ENCODE measurements at places on chromosomes 6 and 20.

- no peak for DNase-seq
Observed at GRCh38 chr20:21322083-21322710, 19.1 kb downstream of the XRN2 start.

DNA sequence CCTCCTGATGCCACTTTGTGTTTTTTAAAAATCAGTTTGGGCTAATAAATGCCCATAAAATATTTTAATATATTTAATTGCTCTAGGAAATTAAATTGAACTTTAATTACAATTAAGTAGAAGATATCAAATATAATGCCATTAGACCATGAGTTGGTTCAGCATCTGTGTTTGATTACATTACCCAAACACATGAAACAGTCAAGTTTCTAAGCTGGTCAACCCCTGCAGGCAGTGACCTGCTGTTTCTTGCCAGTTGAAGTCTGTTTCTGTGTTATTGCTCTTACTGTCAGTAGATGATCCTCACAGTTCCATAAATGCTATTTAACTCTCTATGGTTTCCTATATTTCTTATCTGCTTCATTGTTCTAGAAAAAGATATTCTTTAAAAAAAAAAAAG lies 9.7 kb upstream of the TENT5A start:
- no peak for DNase-seq

GRCh38 chr20:13771853-13772453 lies 12.8 kb downstream of the ESF1 start:
- DNase-seq, result no peak

- no peak for DNase-seq
Observed at GRCh38 chr20:6884114-6884513, 116.6 kb downstream of the BMP2 start.

GRCh38 chr6:61622601-61623000 lies 663.4 kb downstream of the KHDRBS2 start:
- DNase-seq, result no peak

GRCh38 chr20:59273739-59274357 lies 26.6 kb upstream of the EDN3 start:
- DNase-seq, result no peak

- DNase-seq, result no peak
Observed at GRCh38 chr20:61979701-61980635, 85.7 kb downstream of the TAF4 start.

- no peak for DNase-seq
Observed at GRCh38 chr20:47757145-47758035, 27.9 kb downstream of the SULF2 start.

DNA sequence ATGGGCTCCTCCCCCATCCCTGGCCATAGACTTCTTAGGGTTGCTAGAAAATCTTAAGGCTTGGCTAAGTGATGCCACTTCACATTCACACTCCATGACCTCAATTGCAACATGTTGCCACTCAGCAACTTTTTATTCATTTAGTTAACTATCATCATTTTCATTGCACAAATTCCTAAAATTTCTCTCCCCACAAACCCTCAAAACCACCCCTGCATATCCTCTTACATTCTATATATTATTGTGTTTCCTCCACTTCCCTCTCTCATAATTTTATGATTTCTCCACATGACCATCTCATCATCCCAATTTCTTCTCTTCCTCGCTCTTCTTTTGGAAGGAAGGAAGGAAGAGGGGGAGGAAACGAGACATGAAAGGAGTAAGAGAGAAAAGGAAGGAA lies 436.0 kb downstream of the HACE1 start:
- DNase-seq, result no peak

- no peak for DNase-seq
Observed at GRCh38 chr6:135030532-135031178, 24.0 kb downstream of the HBS1L start.

- no peak for DNase-seq
Observed at GRCh38 chr6:81485395-81485794, 267.1 kb downstream of the TENT5A start.

- DNase-seq, result no peak
Observed at GRCh38 chr20:18738055-18738454, 75.5 kb upstream of the SCP2D1 start.

DNA sequence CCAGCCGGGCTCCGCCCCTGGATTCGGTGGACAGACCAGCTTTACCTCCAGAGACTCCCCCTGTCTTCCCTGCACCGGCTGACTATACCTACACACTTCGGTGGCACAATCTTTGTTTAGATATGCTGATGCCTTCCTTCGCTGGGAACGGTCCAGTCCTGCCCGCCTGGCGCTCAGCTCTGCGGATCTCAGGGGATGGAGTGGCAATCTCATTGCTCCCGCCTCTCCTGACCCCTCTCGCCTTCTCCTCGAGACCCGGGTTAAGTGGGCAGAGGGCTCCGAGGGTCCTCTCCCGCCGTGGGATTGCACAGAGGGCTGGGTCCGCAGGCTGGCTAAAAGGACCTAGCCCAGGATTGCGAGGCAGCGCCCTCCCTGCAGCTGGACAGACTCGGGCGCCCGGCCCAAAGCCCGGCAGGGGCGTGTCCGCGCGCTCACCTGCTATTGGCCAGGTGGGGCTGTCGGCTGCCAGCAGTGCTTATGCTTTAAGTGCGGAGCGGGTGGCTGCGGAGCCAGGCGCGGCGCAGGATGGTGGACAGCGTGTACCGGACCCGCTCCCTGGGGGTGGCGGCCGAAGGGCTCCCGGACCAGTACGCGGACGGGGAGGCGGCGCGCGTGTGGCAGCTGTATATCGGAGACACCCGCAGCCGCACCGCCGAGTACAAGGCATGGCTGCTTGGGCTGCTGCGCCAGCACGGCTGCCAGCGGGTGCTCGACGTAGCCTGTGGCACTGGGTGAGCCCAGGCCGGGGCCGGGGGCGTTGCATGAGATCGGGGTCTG lies at the start of gene GNMT:
GNMT (plus strand) TSS at position 512 of the 777 bp plus-strand sequence; CDS start at position 526, 14 bp downstream.
- DNase-seq, result peak; percentile 67

DNA sequence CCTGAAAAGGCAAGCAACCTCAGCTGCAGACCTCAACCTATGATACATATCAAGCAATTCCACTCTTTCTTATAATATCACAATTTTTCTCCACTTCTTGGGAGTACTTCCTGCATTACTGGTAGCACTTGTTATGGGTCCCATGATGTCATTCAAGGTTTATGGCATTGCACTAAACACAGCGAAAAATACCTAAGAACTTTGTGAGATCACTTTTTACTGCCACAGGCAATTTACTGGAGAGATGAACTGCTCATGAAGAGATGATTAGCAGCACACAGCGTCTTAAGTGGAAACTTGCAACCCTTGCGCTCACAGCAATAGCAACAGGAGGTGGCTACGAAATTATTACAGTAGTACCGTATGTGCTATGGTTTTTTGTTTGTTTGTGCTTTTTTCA lies 19.3 kb upstream of the RIMS4 start:
- no peak for DNase-seq

DNA sequence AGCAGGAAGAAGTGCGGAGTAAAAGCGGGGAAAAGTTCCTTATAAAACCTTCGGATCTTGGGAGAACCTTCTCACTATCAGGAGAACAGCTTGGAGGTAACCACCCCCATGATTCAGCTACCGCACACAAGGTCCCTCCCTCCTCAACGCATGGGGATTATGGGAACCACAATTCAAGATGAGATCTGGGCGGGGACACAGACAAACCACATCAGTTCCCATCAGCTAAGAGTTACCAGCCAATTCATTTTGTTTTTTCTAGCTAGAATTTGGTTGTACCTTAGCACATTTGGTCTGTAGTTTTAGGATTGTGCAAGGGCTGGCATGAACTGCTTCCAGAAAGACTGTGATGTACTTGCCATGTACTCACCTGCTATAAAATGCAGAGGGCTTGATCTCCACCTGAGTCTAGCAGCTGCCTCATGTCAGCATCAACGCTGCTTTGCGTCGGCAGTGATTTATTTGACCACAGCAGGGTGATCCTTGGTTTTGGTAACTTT lies 94.7 kb upstream of the SLC2A12 start:
- no peak for DNase-seq

DNA sequence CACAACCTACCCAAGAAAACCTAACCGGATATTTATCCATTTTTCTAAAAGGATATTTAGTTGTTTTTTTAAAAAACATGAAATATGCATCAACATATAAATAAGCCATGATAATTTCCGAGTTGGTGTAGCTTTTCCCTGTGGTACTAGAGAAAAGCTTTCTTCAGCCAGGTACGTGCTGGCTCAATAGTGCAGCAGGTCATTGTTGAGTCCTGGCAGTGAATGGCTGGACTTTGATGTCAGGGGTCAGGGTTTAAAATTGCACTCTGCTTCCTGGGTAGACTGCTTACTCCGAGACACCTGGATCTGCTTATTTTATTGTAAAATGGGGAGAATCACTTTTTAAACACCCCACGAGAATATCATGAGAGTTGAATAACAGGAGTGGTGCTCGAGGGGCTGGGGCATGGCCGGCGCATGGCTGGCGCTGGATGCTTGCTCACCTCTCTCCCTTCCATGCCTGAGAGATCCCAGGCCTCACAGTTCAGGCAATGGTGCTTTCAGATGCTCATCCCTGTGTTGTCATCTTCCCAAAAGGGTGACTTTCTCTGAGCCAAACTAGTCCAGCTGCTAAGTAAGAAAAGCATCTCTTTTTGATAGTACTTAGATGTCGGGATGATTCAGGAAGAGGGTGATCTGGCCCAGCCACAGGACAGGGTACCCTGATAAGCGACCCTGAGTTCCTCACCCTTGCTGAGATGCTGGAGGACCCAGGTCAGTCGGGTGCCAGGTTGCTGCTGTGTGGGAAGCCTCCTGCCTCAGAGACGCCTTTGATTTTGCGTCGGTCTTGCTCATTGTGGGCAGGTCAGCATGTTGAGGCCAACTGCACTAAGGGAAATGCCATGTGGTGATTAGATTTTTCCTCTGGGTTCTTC lies 269.1 kb upstream of the FOXQ1 start:
- DNase-seq, result no peak

DNA sequence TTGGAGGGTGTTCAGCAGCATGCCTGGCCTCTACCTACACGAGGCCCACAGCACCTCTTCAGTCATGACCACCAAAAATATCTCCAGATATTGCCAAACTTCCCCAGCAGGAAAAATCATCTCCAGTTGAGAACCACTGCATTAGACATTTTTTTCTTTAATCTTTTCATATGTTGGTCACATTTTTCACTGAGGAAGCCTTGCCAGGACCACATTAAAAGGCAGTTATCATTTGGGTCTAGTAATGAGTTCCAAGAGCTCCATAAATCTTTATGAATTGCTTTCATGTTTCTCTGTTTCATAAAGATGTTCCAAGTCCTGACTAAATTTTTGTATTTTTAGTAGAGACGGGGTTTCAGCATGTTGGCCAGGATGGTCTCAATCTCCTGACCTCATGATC lies 28.8 kb downstream of the MTRES1 start:
- DNase-seq, result no peak

- DNase-seq, result peak; percentile 59
Observed at GRCh38 chr6:117449549-117450439, 24.1 kb upstream of the ROS1 start.

DNA sequence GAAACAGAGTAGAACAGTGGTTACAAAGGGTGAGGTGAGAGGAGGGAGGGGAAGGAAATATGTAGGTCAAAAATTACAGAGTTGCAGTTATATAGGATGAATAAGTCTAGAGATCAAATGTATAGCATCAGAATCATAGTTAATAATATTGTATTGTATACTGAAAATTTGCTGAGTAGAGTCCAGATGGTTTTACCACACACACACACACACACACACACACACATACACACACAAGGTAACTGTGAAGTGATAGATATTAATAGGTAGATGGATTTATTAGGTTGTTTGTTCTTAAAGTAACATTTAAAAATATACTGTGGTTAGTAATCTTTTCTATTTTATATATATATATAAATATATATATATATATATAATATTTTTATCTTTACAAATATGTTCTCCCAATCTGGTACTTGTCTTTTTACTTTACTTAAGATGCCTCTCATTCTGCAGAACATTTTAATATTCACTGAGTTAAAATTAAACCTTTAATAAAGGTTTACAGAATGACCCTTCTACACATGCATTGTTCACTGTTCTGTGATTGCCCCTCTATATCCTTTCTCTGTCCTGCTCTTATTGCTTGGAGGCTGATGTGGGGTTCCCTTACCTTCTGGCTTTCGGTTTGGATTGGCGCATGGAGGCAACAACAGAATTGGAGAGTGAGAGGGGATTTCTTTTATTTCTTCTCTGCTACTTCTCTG lies 408 bp downstream of the PTCHD4 start:
- no peak for DNase-seq

- DNase-seq, result no peak
Observed at GRCh38 chr6:9699888-9700287, 715.0 kb downstream of the TFAP2A start.

GRCh38 chr20:50380697-50381040 lies 129.5 kb upstream of the PTPN1 start:
- no peak for DNase-seq

GRCh38 chr6:52497652-52498408 lies 77.7 kb downstream of the EFHC1 start:
- no peak for DNase-seq

DNA sequence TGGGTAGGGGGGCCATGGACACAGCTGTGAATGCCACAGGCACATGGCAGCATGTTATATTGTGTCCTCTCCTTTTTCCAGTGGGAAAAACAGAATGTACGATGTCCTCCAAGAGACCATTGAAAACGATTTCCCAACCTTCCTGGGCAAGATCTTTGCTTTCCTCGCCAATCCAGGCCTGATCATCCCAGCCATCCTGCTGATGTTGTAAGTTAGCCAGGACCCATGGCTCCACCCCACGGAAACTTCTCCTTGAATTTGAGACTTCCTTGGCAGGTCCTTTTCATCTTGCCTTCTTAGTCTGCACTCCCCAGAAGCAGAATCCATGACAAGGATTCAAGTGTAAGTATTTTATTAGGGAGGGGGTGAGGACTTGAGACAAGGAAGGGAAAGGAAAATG lies 28.2 kb upstream of the NOP56 start:
- no peak for DNase-seq

- no peak for DNase-seq
Observed at GRCh38 chr6:154580397-154581135, 70.1 kb upstream of the CNKSR3 start.

GRCh38 chr20:39631557-39631956 lies 669.4 kb downstream of the DHX35 start:
- no peak for DNase-seq

DNA sequence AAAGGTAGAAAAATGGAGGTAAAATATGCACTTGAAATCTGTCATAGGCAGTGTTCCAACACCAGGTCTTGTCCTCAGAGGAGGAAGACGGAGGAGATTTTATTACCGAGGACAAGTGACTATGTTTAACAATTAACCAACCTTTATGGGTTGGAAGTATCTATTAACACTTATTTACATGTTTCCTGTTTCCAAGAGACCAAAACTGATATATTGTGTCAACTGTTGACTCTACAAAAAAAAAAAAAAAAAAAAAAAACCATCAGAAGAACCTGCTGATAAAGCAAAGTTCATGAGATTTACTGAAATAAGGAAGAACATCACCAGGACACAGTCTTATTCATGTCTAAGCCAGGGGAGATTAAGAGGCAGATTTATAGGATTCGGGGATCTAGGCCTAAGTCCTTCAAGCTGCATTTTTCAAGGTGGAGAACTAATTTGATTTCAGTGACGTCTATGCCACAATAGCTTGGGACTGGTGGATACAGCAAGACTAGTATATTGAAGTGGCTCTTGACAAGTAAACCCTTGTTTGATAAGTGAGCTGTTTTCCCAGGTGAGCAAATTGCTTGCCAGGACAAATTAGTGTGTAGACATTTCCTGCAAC lies 126.6 kb upstream of the NAA20 start:
- DNase-seq, result no peak

GRCh38 chr20:57620274-57620990 lies at the start of gene ZBP1:
TSS of gene ZBP1 (minus strand) at chr20:57620426. CDS start at chr20:57620295, 131 bp downstream.
- DNase-seq, result no peak
